Activated CD4-positive, alpha-beta T cell treated with anti-CD3 and anti-CD28 coated beads, Interleukin-2, amount 50 U/mL, for 16 hours (primary cell): ENCODE measurements at places on chromosomes 12 and 14.

DNA sequence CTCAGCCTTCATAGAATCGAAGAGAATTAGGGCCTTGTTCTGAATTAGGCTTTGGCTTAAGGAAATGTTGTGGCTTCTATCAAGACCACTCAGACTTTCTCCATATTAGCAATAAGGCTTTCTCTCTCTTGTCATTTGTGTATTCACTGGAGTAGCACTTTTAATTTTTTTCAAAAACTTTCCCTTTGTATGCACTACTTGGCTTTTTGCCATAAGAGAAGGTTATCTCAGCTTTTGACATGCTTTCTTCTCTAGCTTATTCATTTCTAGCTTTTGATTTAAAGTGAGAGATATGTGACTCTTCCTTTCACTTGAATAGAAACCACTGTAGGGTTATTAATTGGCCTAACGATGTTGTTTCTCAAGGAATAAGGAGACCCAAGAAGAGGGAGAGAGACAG lies 244.2 kb downstream of the GPHN start:
- peak; percentile 68 for DNase-seq

DNA sequence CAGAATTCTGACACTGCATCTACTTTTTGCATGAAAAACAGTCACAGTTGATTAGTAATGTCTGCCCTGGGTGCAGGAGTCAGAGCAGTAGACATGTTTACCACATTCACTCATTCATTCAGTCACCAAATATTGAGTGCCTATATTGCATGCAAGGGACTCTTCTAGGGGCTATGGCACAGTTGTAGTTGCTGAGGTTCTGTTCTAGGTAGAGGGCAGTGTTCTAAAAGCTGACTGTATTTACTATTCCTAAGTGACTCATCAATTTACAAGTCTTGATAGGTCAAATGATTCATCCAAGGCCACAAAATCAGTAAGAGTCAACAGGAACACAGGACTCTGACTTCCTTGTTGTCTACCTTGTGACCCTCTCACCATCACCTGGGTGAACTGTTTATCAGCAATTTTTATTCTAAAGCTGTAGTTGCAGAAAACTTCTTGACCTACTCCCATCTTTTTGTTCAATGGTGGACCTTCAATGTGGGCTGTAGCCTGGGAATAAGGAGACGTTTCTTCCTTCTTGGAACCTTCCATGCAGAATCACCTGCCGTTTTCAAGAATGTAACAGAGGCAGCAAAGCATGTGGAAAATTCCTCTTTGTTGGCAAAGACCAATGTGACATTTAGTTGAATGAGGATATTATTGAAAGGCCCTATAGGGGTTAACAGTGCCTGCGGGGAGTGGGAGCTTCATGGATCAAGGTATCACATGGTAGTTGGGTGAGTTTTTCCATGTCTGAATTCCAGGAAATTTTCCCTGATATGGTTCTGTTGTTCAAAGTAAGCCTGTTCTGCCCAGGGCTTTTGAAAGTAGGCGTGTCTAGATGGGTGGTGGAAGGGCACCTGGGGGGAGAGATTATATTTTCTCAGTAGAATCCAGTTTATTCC lies 223.2 kb downstream of the KTN1 start:
- DNase-seq = peak; percentile 62

- DNase-seq = no peak
Measured at GRCh38 chr12:88553941-88554658, 26.2 kb downstream of the KITLG start.

DNA sequence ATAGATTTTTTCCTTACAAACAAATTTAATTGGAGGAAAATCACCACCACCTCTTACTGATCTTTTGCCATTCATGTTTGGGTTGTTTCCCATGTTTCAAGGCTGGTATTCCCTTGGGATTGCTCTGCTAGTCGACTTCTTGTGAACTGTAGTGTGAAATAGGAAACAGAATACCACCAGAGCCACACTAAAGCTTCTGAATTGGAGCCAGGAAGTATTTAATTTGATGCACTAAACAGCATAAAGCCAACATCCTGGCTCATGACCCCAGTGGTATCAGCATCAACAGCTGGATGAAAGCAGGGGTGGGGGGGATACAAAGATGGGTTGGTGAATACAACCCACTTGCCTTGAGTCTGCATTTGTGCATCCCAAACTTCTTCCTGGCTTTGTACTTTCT lies 127.5 kb downstream of the TBC1D30 start:
- DNase-seq = no peak

- no peak for DNase-seq
Measured at GRCh38 chr14:76657404-76657803, 103.9 kb upstream of the VASH1 start.

GRCh38 chr14:102363182-102363943 lies 622 bp downstream of the TECPR2 start:
- DNase-seq = peak; percentile 33

DNA sequence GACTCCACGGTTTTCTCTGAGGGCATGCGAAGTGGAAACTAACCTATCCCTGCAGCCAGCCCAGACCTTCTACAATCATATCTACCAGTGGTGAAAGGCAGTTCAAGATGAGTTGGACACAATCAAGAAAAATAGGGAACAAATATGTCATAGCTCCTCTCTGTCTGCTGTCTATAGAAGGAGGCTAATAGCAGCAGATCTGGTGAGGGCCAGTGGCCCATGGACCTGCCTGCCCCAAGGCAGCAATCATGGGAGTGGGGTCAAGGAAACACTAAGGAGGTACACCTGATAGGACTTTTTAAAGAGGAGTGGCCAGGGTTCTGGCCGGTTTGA lies 149.5 kb downstream of the PRKCH start:
- DNase-seq = no peak

DNA sequence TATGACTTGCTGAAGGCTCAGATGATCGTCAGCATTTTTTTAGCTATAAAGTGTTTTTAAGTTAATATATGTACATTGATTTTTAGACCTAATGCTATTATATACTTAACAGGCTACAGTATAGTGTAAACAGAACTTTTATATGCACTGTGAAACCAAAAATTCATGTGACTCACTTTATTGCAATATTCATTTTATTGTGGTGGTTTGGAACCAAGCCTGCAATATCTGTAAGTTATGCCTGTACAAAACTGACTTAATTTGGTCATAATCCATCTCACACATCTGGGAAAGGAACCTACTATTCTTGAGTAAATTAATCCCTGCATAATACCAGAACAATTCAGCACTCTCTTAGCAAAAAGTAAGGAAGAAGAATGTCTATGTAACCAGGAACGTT lies 390.7 kb downstream of the SYT1 start:
- no peak for DNase-seq

- no peak for DNase-seq
Measured at GRCh38 chr12:88248606-88249005, 106.5 kb downstream of the TMTC3 start.

GRCh38 chr14:46344327-46344937 lies 307.1 kb downstream of the RPL10L start:
- DNase-seq = peak; percentile 12

DNA sequence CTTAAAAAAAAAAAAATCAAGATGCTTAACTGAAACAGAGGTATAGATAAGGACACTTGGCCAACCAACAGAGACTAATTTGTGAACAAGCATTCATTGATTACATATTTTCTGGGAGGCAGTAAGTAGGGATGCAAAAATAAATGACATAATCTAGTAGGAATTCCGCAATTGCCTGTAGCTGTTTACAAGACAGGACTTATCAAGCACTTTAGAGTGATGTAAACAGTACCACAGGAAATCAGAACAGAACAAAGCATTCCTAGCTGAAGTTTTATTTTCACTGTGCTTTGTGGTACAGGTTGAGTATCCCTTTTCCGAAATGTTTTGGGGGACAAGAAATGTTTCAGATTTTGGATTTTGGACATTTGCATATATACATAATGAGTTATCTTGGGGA lies 68.2 kb upstream of the FGD4 start:
- DNase-seq = no peak

- no peak for DNase-seq
Measured at GRCh38 chr12:93583627-93584392, 11.3 kb downstream of the SOCS2 start.

GRCh38 chr14:56979936-56980335 lies 169.7 kb upstream of the OTX2 start:
- no peak for DNase-seq

- no peak for DNase-seq
Measured at GRCh38 chr14:24875203-24875838, 174.6 kb downstream of the STXBP6 start.

DNA sequence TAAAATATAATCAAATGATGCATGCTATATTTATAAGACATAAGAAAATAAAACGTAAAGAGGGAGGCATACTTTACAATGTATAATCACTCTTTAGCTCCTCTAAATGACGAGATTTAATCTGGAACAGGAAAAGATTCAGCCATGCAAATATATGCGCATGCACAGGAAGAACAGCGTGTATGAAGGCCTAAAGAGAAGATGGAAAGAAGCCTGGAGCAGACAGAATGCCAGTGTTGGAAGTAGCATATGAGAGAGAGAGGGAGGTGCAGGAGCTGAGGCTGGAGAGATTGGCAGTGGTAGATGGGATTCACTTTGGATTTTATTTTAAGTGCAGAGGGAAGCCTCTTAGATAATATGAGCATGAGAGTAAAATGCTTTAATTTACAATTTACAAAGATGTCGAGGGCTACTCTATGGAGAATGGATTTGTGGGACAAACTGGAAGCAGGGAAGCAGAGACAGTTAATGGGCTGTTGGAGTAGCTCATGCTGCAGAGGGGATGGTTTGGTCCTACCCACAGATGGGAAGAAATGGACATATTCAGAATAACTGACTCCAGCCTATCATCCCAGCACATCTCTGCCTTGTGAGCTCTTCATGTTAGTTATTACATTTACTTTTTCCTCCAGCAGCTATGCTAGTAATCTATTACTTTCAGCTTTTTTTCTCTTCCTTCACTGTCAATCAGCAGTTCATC lies 411.1 kb downstream of the TMTC2 start:
- no peak for DNase-seq

DNA sequence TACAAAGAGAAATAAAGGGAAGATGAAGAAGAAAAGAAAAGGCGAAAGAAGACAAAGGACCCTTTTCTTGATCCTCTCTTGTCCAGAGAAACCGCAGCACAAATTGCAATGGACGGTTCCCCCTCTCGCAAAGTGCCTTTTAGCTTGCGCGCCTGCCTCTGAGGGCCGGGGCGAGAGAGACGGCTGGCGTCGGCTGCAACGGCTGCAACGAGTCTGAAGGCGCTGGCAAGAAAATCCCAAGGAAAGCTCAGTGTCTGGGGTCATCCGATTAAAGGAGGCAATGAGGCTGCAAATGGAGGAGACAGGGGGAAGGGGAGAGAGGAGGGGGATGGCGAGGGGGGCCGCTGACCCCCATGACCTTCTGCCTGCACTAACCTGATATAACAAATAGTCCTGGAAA lies 671.5 kb downstream of the MED13L start:
- no peak for DNase-seq

DNA sequence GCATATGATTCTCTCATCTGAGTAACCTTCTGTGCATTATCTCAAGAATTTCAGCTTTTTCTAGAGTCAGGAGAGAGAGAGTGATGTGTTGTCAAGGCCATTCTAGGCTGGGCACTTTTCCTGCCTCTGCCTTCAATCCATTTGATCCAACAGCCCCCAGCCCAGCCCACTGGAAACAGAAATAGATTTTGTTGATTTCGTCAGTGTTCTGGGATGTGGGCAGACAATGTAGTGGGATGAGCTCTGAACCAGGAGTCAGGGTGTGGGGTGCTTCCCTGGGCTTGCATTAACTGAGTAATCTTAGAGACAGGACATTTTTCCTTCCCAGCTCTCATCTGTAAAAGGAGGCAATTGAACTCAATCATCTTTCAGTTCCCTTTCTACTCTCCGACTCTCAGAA lies 42.5 kb upstream of the RPH3A start:
- no peak for DNase-seq

- DNase-seq = peak; percentile 71
Measured at GRCh38 chr14:61322799-61323290, 1.5 kb downstream of the PRKCH start.

DNA sequence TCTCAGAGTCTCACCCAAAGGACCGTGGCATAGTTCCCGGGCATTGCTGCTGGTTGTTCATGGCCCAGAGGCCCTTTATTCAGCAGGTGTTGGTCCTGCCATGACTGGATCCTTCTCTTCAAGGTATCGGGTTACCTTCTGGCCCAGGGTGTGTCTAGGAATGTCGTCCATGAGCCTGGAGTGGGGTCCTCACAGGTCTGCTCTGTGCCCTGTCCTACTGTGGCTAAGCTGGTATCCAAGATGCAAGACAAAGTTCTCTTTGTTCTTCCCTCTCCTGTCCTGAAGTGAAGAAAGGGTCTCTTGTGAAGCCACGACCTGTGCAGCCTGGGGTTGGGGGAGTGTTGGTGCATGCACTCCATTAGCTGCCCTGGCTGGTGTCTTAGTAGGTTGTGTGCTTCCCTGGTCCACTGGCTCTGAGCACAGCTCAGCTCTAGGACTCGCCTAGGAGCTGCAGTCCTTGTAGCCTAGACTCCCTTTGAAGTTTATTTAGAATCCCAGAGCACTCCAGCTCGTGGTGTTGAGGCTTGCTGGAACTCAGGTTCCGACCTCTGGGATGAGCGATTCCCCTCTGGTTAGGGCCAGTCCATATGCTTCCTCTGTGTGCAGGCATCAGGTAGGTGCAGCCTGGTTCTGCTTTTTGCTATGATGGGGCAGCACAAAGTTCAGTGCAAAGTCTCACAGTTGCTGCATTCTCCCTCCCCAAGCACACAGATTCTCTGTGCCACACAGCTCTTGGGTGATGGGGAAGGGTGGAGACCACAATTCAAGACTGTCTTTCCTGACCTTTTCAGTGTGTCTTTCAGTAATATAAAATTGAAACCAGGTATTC lies 117.4 kb downstream of the NUBPL start:
- DNase-seq = no peak

- DNase-seq = no peak
Measured at GRCh38 chr12:24723759-24724158, 225.1 kb downstream of the BCAT1 start.

GRCh38 chr14:54893151-54893760 lies 9.4 kb downstream of the GCH1 start:
- peak; percentile 44 for DNase-seq

DNA sequence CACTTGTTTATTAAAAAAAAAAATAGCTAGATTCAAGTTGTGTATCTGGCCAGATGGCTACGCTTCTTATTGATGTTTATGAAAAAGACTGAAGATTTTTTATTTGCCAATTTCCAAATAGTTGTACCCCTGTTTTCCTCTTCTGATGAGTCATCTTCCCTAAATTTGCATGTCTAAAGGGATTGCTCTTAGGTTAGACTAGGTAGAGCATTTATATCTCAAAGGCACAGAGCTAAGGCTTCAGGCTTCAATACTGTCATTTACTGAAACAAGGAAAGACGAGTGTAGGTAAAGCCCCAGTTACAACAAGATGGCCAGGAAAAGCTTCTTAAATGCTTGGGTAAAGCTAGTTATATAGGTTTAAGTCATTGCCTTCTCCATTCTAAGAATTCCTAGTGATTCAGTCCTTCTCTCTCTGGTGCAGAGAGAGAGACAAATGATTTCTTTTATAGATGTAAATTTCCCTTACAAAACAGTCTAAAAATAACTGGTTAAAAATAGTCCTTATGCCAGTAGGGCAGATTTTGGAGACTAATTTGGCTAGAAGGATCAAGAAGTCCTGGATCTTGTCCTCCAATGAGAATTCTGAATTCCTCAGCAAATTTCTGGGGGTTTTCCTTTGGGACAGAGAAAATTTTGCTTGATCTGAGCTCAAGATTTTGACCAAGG lies 26.1 kb downstream of the LEMD3 start:
- no peak for DNase-seq

GRCh38 chr12:27282754-27283153 lies 38.7 kb downstream of the STK38L start:
- no peak for DNase-seq
